ENCODE measurements at places on chromosomes 3 and 15.

DNA sequence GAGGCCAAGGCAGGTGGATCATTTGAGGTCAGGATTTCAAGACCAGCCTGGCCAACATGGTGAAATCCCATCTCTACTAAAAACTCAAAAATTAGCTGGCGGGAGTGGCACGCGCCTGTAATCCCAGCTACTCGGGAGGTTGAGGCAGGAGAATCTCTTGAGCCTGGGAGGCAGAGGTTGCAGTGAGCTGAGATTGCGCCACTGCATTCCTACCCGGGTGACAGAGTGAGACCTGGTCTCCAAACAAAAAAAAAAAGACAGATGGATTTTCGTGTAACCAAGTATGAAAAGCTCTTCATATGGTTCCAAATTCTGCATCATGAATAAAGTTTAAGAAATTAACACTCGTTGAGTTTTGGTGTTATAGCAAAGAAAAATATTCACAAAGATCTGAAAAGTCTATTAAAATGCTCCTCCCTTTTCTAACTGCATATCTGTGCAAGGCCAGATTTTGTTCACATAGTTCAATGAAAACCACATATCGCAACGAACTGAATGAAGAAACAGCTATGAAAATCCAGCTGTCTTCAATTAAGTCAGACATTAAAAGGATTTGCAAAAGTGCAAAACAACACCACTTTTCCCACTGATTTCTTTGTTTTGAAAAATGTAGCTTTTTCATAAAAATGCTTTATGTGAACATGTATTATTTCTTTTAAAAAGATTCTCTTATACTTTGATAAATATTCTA lies 23.8 kb upstream of the FBLN2 start:
- no peak for DNase-seq

GRCh38 chr15:98737721-98738120 lies 89.4 kb downstream of the IGF1R start:
- DNase-seq = no peak

- DNase-seq = no peak
Observed at GRCh38 chr3:151979906-151980305, 106.5 kb downstream of the SUCNR1 start.

GRCh38 chr3:29949940-29950616 lies 656.3 kb upstream of the TGFBR2 start:
- DNase-seq = no peak

DNA sequence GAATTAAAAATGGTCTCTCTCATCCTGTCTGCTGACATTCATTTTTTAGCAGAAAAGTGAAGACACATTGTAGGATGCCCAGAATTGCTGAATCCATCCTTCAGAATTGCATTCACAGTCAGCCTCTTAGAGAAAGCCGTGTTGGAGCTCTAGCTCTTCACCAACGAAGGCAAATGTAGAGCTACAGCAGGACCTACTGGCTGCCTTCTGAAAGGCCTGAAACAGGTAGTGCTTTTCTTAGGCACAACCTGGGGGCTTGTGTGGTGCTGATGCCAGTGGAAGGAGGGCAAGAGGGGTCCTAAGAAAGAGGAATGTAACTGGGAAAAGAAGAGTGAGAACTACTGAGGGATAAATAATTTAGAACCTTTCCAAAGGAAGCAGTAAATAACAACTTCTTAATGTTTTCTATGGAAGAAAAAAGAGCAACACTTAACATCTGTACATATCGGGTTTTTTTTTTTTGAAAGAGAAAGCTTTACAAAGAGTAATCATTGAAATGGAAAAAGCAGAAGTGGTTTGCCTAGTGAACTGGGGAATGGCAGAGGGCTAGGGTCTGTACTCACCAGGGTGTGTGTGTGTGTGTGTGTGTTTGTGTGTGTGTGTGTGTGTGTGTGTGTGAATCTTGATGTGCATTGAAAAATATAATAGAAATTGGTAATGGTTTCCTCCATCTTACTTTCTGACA lies 297.8 kb downstream of the SATB1 start:
- DNase-seq = no peak

GRCh38 chr3:2826036-2826435 lies 284.1 kb downstream of the IL5RA start:
- no peak for DNase-seq

DNA sequence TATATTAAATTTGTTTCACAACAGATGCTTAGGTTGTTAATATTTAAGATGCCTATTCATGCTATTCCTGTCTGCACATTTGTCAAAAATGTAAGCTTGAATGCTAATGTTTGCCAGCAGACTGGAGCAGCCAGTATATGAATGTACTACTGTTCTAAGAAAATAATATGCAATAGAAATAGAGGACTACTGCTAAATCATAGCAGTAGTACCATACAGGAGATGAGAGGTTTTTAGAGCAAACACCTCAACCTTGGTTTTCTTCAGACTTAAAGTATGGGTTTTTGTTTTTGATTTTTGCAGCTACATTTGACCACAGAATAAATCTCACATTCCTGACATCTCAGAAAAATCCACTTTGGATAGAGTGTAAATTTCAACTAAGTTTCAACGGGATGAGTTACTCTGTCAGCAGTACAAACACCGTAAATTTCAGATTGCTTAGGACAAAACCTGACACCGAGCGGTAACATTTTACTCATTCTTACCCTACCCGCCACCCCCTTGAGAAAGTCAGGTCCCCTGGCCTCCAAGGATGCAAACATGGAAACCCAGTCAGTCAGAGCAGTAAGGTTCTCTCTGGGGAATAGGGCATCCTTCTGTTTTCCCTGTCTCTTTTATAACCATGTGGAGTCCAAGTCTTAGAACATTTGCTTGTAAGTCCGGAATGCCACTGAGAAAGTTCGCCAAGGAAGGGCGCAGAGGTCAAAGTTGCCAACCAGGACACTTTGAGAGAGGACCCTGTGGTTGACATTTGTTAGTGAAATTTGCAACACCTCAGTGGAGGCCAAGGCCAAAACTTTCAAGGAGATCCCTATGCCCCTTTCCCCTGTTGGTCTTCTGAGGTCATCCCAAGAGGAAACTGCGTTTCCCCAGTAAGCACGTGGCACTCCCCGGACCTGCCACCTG lies 17.9 kb upstream of the SATB1 start:
- DNase-seq = no peak

GRCh38 chr3:146646261-146646660 lies 41.1 kb upstream of the PLSCR5 start:
- DNase-seq = no peak

DNA sequence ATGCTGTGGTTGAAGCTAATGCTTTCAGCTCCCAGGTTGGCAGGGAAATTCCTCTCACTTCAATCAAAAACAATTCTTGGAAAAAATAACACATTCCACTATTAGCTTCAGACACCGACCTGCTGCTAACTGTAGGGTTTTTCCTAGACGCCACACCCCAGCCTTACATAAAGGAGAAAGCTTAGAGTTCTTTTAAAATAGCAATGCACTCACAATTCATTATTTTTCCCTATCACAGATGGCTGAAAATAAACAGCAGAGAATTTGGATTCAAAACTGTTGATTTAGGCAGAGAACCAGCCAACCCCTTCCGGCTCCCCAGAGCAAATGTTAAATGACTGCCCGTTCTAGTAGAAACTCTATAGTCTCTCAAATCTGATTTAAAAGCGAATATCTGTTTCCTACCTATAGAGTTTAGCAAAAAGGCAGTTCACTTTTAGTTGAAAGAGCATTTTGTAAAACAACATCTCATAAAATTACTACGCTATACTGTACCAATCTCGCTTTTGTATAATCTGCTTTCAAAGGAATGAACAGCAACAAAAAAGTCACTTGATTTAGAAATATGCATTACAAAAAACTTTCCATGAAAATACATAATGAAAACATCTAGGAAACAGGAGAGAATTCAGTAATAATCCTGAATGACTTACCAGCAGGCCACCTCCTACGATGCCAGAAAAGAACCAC lies 586 bp downstream of the TM4SF1 start:
- DNase-seq = no peak

DNA sequence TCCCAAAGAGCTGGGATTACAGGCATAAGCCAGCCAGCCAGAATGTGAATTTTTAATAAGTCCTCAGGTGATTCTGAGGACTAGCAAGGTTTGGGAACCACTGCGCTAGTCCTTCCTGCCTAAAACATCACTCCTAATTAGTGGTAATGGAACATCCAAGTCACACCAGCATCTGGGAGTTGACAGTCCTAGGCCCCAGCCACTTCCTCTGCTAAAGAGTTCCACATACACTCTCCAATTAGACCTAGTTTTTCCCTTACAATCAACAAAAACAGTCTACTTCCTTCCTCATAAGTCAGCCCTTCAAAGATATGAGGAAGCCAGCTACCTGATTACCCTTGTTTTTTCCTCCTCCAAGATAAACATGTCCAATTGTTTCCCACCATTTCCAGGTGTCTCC lies 78.1 kb downstream of the OXNAD1 start:
- no peak for DNase-seq

- no peak for DNase-seq
Observed at GRCh38 chr3:32405155-32405554, 13.5 kb downstream of the CMTM7 start.

DNA sequence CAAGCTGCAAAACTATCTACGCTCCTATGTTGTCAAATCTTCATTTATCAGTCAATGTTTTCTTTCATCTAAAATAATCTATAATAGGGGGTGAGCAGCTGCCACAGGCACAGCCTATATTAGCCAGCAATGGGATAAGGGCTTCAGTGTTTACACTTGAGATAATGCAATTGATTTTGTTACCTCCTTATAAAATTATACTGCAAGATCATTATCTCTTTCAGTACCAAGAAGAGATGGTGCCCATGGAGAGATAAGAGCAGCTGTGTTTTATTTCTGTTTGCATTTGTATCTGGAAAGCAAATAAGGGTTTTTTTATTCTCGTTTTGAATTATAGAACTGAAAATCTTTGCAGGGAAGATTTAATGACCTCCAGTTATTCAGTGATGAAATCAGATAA lies 68.9 kb downstream of the PLD1 start:
- no peak for DNase-seq

DNA sequence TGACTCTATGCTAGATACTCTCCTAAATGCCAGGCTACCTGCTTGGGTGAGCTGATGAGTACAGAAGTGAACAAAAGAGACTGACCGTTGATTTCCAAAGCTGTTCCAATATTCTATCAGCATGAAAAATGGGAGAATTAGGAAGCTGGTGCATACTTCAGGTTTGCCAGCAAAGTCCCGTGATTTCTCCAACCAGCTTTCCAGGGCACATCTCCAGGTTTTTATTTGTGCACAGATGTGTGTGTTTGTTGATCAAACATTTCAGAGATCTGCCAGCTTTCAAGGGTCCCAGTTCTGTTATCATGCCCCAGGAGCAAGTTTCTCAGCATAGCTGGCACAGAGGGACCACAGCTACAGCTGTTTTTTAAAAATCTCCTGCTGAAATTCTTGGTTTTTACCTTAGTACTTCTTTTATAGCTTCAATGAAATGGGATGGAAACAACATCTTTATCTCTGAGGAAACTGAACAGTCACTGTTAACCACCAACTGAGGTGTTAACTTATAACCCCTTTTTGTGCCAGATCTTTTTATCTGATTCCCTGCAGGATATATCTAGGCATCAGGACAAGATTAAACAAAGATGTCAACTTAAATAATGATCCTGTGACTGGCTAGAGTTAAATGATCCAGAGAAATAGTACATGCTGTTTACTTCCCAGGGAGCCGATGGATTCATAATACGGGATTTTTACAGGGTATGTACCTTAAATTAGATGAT lies 380.8 kb downstream of the GRM7 start:
- no peak for DNase-seq

GRCh38 chr3:14810070-14810791 lies 8.5 kb upstream of the FGD5 start:
- DNase-seq = no peak

DNA sequence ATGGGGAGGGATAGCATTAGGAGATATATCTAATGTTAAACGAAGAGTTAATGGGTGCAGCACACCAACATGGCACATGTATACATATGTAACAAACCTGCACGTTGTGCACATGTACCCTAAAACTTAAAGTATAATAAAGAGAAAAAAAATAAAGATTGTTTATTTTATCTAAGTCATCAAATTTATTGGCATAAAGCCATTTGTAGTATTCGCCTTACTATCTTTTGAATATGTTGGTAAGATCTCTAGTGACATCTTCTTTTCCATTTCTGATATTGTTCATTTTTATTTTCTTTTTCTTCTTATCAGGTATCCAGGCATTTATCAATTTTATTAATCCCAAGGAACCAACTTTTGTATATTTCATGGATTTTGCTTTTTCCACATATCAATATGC lies 5.8 kb upstream of the ABHD5 start:
- DNase-seq = no peak

DNA sequence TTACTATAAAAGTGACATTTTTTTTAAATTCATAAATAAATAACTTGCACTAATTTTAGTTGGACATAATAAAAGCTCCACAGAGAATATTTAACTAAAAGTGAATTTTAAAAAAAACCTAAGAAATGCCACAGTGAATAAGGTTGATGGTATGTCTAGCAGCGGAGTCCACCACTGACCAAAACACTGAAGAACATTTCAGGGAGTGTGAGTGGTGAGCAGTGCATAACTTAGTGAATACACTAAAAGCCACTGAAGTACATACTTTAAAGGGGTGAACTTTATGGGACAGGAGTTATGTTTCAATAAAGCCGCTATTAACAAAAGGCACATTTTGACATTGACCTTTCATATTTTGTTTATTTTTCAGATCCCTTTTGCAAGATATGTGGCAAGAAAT lies 32.3 kb downstream of the SRP14 start:
- DNase-seq = no peak

GRCh38 chr3:127077068-127077467 lies 94.2 kb downstream of the PLXNA1 start:
- no peak for DNase-seq

DNA sequence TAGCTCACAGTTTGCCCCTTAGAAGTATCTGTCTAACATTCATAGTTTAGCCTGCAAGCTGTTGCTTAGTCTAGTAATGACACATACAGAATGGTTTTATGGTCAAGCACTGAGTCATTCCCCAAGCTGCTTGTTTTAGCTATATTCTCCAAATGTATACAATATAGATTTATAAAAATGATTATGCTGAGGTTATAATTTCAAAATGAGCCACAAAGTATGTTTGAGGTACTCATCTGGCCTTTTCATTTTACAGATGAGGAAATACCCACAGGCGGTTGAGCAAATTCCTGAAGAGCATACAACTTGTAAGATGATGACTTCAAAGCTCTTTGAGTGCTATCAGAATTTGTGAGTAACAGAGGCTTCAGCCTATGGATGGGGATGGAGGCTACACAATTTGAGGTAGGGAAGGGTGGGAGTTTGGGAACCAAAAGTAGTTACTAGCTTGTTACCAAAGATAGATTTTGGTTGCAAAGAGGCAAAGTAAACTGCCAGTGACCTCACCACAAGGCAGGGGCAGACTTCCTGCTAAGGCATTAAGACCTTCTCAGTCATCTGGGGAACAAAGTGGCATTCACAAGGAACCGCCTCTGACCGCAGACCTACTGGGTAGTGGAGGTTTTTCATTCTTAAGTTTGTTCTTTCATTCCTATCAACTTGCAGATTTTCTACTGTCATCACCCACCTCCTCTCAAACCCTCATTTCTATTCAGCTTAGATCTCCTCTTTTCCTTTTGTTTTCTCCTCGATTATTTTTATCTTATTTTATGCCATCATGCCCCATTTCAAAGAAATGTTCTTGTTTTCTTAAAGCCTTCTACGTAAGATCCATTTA lies 257.2 kb upstream of the NECTIN3 start:
- DNase-seq = peak; percentile 2
